Left colon (tissue), 2 donors: ENCODE measurements at places on chromosomes 7 and 10. TPM values are rescaled to one million over a fixed set of nuclear protein-coding genes. Genes with fewer than 3 reads are reported as not detected.

Gene TYW1
- total RNA-seq, result 17.9 TPM

Gene MRLN
- not detected for total RNA-seq

Gene HHEX
- 2.5 TPM for total RNA-seq

Gene ANKRD22
- total RNA-seq, result 21.6 TPM

Gene NUDT5
- total RNA-seq, result 33.9 TPM

Gene NUTM2E
- 0.45 TPM for total RNA-seq

Gene MGMT
- total RNA-seq, result 15.3 TPM

Gene TRUB1
- 11.7 TPM for total RNA-seq

Gene LRCH4
- 69.0 TPM for total RNA-seq

Gene SYPL1
- 71.9 TPM for total RNA-seq

Gene MNX1
- total RNA-seq, result 20.4 TPM

Gene ORAI2
- total RNA-seq, result 6.8 TPM

- no peak for DNase-seq
Measured at GRCh38 chr10:56116684-56117083, 244.4 kb downstream of the ZWINT start.

DNA sequence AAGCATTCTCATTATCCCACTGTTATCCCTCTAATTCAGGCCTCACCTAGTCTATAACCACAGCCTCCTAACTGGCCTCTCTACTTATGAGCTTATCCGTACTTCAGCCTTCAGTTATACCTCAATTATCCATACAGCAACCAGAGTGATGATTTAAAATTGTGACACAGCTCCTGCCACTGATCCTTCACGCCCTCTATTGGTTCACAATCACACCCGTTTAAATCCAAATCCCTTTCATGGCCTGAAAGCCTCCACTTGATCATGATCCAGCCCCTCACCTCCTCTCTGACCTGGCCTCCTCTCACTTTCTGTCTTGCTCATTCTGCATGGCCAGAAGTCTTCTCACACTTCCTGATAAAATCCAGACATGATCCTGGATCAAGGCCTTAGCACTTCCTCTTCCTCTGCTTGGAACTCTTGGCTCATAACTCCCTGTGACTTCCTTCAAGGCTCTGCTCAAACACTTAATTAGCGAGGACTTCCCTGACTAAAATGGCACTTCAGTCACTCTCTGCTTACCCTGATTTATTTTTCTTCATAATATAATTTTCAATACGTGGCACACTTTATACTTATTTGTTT, 19.0 kb upstream of the TMEM26 start:
- no peak for DNase-seq

DNA sequence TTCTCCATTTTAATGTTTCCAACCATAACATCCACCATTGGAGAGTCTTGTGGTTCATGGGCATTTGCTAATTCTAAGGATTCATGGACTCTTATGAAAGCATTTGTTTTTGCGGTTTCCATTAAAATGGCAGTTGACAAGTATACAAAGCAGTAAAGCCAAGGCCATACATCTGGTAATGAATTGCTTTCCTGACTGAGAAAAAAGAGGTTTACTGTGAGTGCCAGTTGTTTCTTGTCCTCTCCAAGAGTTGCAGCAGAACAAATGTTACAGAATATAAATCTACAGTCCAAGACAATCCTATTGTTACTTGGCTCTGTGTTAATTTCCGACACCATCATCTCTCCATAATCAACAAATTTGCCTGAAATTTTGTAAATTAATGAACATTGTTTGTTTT, 261.3 kb downstream of the SORCS1 start:
- DNase-seq, result no peak

GRCh38 chr10:60433684-60434083, 44.0 kb upstream of the ANK3 start:
- no peak for DNase-seq

GRCh38 chr7:41189866-41190265, 513.0 kb downstream of the INHBA start:
- no peak for DNase-seq

GRCh38 chr7:120108376-120108775, 164.6 kb upstream of the KCND2 start:
- no peak for DNase-seq

DNA sequence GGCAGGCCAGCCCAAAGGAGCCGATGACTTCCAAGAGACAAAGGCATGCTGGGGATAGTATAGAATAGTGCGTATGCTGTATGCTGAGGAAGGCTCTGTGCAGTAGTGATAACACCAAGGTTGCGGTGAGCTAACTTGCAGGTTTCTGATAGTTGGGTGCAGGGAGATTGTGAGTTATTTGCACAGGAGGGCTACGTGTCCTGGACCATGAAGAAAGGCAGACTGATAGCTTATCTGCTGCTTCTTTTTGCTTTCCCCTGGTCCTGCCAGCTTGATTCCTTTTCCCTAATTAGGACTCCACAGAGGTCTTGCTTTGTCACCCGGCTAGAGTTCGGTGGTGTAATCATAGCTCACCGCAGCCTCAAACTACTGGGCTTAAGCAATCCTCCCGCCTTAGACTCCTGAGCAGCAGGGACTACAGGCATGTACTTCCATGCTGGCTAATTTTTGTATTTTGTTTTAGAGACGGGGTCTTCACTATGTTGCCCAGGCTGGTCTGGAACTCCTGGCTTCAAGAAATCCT, 43.9 kb upstream of the ARHGAP12 start:
- no peak for DNase-seq

GRCh38 chr7:150668472-150668911, 17.0 kb upstream of the GIMAP2 start:
- no peak for DNase-seq

- no peak for DNase-seq
Measured at GRCh38 chr7:45470031-45470430, 104.1 kb upstream of the ADCY1 start.

DNA sequence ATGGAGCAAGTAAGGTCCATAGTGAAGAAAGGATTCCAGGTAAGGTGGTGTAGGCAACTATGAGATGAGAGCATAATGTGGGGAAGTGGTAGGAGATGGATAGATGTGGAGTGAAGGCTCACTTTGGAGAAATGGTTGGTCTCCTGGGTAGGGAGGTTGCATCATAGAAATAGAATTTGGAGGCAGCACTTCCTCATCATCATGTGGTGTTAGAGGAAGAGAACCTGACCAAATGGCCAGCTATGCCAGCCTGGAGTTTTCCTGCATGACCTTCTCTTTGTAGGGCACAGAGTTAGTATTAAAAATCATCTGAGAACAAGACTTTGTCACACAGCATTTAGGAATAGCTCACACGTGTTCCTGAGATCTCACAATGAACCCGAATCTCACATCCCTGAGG, 126.7 kb upstream of the CXCL12 start:
- no peak for DNase-seq

- DNase-seq, result no peak
Measured at GRCh38 chr7:151873402-151873965, 3.4 kb downstream of the PRKAG2 start.

GRCh38 chr10:35400595-35401268, 64.4 kb downstream of the CCNY start:
- no peak for DNase-seq
